ENCODE measurements at places on chromosomes 4 and X.

DNA sequence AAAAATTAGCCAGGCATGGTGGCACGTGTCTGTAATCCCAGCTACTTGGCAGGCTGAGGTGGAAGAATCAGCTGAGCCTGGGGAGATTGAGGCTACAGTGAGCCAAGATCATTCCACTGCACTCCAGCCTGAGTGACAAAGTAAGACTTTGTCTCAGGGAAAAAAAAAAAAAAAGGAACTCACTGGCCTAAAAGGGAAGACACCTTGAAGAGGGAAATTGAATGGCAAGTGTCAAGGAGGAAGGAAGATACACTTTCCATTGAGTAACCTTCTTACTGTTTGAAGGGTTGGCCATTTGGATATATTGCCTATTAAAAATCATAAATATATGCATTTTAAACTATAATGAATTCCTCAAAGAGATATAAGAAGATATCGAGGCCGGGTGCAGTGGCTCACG lies 147.5 kb upstream of the FAM241A start:
- DNase-seq = no peak

DNA sequence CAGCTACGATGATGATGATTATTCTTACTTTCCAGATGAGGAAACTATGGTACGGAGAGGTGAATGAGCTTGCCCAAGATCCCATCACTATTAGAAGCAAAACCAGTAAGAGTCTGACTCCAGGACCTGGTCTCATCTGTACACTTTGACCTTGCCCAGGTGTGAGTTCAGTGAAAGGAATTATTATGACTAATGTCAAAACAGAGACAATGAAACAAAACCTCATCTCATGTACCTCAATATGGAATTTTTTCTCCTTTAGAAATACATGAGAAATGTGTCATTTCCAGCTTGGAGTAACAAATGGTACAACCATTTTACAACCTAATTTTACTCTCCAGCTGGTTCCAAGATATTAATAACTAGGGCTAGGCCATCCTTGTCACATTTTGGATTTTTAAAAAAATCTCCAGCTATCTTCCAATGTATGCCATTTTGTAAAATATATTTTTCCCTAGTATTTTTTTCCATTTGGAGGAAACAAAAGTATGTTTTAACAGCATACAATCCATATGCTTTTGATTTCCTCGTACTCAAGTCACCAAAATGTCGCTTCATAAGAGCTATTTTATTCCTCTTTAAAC lies 213.8 kb downstream of the PTTG2 start:
- DNase-seq = no peak

DNA sequence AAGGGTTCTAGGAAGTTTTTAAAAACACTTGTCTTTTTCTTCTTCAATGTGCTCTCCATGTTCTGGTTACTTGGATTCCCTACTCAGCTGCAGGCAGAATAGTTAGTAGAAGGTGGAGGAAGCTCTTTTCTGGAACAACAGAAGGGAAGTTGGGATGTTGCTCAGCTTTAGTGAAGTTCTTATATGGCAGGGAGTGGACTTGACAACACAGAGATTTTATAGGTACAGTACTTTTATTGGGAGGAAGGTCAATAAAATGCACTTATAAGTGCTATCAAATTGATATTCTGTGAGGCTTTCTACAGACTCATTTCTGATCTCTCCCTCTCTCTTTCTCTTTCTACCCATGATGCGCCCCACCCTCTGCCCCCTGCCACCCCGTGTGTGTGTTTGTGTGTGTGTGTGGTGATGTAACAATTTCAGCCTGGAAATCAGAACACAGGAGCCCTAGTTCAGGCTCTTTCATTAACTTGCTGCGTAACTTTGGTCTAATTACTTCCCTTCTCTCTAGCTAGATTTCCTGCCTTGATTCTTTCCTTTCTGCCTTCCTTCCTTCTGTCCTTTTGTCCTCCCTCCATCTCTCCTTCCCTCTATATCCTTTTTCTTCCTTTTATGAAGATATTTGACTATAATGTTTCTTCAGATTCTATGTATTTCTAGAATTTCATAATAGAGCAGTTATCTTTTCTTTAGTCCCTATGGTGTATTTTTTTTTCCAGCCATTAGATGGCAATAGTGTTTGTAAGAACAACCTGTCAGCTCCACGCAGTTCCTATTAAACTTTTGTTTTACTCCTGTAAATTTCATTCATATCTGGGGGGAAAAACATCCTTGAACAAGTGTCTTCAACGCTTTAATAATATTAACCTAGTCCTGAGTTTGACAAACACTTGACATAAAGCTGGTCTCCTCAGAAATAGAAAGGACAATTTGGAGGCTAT lies 37.1 kb downstream of the HEPH start:
- no peak for DNase-seq

- no peak for DNase-seq
Observed at GRCh38 chrX:44344687-44345086, 1.2 kb upstream of the EFHC2 start.

All from AG04450 (cell line).